ENCODE measurements at places on chromosomes 1 and 21. TPM values are rescaled to one million over a fixed set of nuclear protein-coding genes. Genes with fewer than 3 reads are reported as not detected.

Gene OR2M3
- total RNA-seq = not detected

DNA sequence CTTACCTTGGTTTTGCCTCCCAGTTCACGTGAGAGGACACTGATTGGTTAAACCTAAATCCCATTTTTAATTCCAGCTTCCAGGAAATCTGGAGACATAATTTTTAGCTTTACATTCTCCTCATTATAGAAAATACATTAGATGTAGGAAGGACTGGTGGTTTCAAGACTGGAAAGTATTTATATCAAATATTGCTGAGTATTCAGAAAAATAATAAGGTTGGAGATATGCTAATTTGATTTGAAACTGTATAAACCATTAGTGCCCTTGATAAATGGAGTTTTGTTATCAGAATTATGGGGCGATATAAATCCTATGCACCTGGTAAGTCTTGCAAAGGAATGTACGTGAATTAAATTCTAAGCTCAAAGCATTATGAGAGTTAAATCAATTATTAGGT, 218.0 kb upstream of the ADGRL4 start:
- H3K4me3 ChIP-seq = no peak overlapping the region
- no peaks in the 10 kb centered on the region for H3K27me3 ChIP-seq
- H3K27ac ChIP-seq = no peak overlapping the region

DNA sequence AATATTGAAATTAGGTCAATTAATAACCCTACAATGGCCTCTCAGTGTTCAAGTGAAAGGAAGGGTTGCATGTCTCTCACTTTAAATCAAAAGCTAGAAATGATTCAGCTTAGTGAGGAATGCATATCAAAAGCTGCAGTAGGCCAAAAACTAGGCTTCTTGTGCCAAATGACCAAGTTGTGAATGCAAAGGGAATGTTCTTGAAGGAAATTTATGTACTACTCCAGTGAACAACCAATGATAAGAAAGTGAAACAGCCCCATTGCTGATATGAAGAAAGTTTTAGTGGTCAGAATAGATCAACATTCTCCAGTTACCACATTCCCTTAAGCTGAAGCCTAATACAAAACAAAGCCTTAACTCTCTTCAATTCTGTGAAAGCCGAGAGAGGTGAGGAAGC, 10.0 kb downstream of the MAEL start:
- H3K4me3 ChIP-seq = no peak overlapping the region
- H3K27me3 ChIP-seq = no peaks in the 10 kb centered on the region
- no peak overlapping the region for H3K27ac ChIP-seq
- H3K36me3 ChIP-seq = no peaks in the 10 kb centered on the region
- no peak for DNase-seq
- no peaks in the 10 kb centered on the region for H3K4me1 ChIP-seq

DNA sequence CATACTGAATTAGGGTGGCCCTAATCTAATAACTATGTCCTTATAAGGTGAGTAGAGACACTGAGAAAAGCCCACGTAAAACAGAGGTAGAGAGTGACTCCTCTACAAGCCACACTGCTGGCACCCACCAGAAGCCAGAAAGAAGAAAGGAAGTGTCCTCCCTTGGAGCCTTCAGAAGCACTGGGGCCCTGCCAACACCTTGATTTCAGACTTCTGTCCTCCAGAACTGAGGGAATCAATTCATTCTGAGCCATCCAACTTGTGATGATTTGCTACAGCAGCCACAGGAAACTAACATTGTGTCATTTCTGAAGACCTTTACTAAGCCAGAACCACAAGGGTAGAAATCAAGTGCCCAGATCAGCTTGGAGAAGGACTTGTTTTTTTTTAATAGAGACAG, 15.0 kb downstream of the GNB1 start:
- peaks cover 27% of the 10 kb centered on the region for H3K4me1 ChIP-seq
- DNase-seq = no peak
- no peak overlapping the region for H3K27ac ChIP-seq
- H3K27me3 ChIP-seq = no peaks in the 10 kb centered on the region
- no peak overlapping the region for H3K4me3 ChIP-seq

Gene ARHGEF16
- 1.1 TPM for total RNA-seq

- peaks cover 6% of the 10 kb centered on the region for H3K4me1 ChIP-seq
- H3K36me3 ChIP-seq = no peaks in the 10 kb centered on the region
- no peak overlapping the region for H3K27ac ChIP-seq
- peak; percentile 36 for DNase-seq
- H3K4me3 ChIP-seq = no peak overlapping the region
These were observed 423.0 kb downstream of the RPS6KC1 start for GRCh38 chr1:213474054-213474453.

Gene MCOLN2
- total RNA-seq = 0.22 TPM

Gene PBXIP1
- 120 TPM for total RNA-seq

GRCh38 chr1:53104289-53104913, 38.0 kb downstream of the SLC1A7 start:
- H3K4me3 ChIP-seq = no peak overlapping the region
- no peak overlapping the region for H3K27ac ChIP-seq
- no peaks in the 10 kb centered on the region for H3K36me3 ChIP-seq
- peaks cover 3% of the 10 kb centered on the region for H3K4me1 ChIP-seq
- peak; percentile 70 for DNase-seq
- no peaks in the 10 kb centered on the region for H3K27me3 ChIP-seq

- H3K27me3 ChIP-seq = no peaks in the 10 kb centered on the region
- no peaks in the 10 kb centered on the region for H3K4me1 ChIP-seq
- no peak overlapping the region for H3K4me3 ChIP-seq
These were observed 16.4 kb upstream of the KANK4 start for GRCh38 chr1:62335656-62336055.

GRCh38 chr1:19307794-19308508, 4.0 kb downstream of the AKR7A2 start:
- no peaks in the 10 kb centered on the region for H3K36me3 ChIP-seq
- peaks cover 12% of the 10 kb centered on the region for H3K4me1 ChIP-seq
- no peak overlapping the region for H3K27ac ChIP-seq
- H3K4me3 ChIP-seq = no peak overlapping the region
- DNase-seq = no peak

Gene CFHR2
- total RNA-seq = not detected

DNA sequence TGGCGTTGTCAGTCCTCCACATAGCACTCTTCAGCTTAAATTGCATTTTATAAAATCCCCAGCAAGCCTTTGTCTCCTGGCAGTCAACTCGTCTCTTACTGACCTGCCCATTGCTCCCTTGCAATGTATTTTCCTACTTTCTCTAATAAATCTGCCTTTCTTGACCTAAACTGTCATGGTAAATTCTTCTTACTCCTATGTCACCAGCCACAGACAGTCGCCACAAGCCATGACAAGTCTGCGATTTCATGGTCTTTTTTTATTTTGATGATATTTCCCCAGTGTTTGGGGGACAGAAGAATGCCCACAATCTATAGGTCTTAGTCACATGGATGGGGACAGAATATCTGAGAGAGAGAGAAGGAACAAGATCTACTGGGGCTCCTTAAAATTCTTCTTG, 8.4 kb downstream of the IFNAR2 start:
- H3K4me1 ChIP-seq = no peaks in the 10 kb centered on the region
- no peaks in the 10 kb centered on the region for H3K36me3 ChIP-seq
- no peaks in the 10 kb centered on the region for H3K27me3 ChIP-seq
- no peak overlapping the region for H3K27ac ChIP-seq
- H3K4me3 ChIP-seq = no peak overlapping the region

DNA sequence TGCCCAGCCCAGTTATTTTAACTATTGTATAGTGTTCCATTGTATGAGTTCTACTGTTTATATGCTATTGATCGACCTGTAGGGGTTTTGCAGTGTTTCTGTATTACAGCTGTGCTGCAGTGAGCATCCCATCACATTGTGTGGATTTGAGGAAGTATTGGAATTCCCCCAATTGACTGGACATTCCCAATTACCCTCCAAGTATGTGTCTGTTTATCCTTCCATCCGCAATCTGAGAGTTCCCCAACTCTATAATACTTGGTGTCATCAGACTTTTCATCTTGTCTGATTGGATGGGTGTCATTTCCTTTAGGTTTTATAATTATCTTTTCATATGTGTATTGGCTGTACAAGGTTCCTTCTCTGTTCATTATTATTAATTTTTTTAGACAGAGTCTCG, 27.8 kb downstream of the PSEN2 start:
- no peak for DNase-seq
- no peaks in the 10 kb centered on the region for H3K27me3 ChIP-seq
- H3K4me1 ChIP-seq = no peaks in the 10 kb centered on the region

- H3K36me3 ChIP-seq = no peaks in the 10 kb centered on the region
- DNase-seq = no peak
- H3K4me1 ChIP-seq = no peaks in the 10 kb centered on the region
- no peaks in the 10 kb centered on the region for H3K27me3 ChIP-seq
- H3K4me3 ChIP-seq = no peak overlapping the region
These were observed 44.3 kb upstream of the KCNK1 start for GRCh38 chr1:233569636-233570035.

Gene MATN1
- 0.95 TPM for total RNA-seq

GRCh38 chr1:15843826-15844572, 3.5 kb upstream of the SPEN start:
- no peak overlapping the region for H3K4me3 ChIP-seq
- H3K27ac ChIP-seq = no peak overlapping the region

Gene GPA33
- not detected for total RNA-seq

Gene TSSK3
- 12.4 TPM for total RNA-seq

DNA sequence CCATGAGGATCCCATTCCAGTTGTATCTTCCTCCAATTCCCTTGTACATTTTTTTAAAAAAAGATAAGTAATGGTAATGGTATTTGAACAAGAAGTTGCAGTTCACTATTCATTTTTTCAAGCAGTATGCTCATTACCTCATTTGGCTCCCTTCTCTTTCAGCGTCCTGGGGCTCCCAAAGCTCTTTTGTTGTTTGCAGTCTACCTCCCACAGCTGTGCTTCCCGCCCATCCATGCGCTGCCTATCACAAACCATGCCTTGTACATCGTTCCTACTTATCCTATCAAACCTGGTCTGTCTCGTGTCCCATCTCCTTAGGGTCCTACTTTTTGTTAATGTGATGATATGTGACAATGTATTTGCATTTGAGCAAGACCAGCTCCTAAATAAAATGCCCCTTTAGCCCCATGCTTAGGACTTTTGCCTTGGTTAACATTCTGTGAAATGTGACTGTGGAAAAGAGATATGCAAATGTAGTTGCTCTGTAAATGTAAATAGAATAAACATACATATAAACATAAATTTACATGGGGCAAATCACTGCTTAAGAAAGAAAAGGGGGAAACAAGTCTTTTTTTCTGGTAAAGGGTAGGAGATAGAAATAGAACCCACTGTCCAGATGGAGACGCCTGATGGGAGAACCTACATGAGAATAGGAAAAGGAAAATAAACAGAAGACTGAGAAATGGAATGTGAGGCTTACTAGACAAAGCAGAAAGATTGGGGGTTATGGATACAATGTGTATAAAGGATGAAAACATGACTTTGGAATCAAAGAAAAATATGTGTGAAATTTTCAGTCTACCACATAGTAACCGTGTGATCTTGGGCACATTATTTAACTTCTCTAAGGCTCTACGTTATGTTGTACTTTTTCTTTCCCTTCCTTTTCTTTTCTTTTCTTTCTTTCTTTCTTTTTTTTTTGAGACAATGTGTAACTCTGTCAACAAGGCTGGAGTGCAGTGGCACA, 59.8 kb upstream of the PLXNA2 start:
- H3K4me1 ChIP-seq = no peaks in the 10 kb centered on the region
- no peak overlapping the region for H3K27ac ChIP-seq
- no peak overlapping the region for H3K4me3 ChIP-seq
- H3K36me3 ChIP-seq = no peaks in the 10 kb centered on the region
- DNase-seq = no peak

Gene TRIM17
- total RNA-seq = 4.4 TPM

DNA sequence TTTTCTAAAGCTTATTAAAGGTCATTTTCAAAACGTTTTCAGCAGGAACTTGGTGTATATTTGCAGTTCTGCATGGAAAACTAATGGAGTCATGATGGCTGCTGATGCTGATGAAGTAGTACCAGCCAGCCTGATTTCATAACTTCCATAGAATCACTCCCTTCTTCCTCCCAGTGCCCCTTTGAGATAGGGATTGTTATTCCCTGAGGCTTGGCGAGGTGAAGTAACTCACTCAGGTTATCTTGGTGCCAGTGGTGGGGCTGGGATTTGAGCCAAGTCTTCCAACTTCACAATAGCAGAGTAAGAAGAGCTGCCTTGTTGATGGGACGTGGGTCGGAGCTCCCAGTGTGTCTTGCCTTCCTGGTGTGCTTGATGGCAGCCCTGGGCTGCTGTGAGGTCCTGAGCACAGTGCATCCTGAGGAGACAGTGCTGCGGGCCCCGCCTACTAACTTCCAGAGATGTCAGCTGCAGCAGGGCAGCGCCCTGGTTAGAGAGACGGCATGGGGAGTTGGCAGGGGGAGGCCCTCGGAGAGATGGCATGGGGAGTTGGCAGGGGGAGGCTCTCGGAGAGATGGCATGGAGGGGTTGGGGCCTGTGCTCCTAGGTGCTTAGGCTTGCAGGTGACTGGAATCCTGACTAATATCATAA, 92.6 kb downstream of the PCBP3 start:
- DNase-seq = no peak
- no peaks in the 10 kb centered on the region for H3K27me3 ChIP-seq
- H3K4me1 ChIP-seq = no peaks in the 10 kb centered on the region
- H3K4me3 ChIP-seq = no peak overlapping the region
- H3K36me3 ChIP-seq = no peaks in the 10 kb centered on the region

Gene PLA2G4A
- total RNA-seq = 3.9 TPM

DNA sequence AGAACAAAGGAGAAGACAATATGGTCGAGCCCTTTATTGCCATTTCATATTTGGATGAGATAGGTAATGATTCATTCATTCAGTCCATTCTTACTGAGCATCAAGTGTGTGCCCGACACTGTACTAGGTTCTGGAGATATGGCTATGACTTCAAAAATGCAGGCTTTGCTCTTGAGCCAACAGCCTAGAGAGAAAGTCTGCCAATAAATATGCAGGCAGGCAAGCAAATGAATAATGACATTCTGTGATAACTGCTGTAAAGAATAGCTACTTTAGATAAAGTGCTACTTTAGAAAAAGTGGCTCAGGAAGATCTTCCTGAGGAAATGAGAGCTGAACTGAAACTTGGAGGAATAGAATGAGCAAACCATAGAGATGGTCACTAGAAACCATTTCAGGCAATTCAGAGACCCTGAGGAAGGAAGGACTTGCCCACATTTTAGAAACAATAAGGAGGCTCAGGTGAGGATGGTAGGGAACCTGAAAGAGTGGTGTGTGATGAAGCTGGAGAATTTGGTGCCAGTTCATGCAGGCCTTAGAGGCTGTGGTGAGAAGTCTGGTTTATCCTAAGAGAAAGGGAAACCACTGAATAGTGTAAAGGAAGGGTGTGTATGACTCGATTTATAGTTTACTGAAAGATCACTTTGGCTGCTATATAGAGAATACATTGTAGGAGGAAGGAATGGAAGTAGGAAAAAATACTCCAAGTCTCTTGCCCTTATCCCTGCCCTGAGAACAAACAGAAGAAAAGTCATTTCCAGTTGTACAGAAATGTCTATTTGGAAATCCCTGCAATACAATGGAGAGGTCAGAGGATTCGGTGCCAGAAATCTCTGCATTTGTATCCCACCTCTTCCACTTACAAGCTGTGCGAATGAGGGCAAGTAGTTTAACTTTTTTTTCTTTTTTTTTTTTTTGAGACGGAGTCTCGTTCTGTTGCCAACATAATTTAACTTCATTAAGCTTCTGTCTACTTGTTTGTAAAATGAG, 167.9 kb downstream of the VPS13D start:
- no peak overlapping the region for H3K27ac ChIP-seq
- no peaks in the 10 kb centered on the region for H3K27me3 ChIP-seq
- H3K36me3 ChIP-seq = no peaks in the 10 kb centered on the region

All from ovary (tissue), 10 donors.